ENCODE measurements at places on chromosomes 2 and 18.

- DNase-seq = no peak
Measured at GRCh38 chr2:189439342-189439741, 1.9 kb upstream of the WDR75 start.

GRCh38 chr2:126368758-126369157 lies 287.2 kb upstream of the GYPC start:
- DNase-seq = no peak

GRCh38 chr2:187098154-187098553 lies 249.2 kb upstream of the ZSWIM2 start:
- no peak for DNase-seq

- no peak for DNase-seq
Measured at GRCh38 chr2:224688997-224689396, 27.2 kb downstream of the CCDC195 start.

DNA sequence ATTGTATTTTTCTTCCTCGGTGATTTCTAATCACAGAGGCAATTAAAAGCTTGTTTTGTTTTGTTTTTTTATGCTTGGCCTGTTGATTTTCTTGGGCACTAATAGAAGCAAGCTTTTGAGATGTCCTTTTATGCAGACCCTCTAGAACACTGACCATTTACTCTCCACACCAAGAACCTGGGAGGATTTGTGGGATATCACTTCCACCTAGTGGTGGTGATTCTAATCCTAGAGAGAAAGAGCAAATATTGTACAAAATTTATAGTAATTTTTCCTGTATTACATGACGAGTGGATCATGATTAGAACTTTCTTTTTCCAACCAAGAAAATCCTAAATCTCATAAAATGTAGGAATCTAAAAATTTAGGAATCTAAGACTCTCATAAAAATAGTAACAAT lies 23.4 kb downstream of the NEMP2 start:
- DNase-seq = peak; percentile 47

DNA sequence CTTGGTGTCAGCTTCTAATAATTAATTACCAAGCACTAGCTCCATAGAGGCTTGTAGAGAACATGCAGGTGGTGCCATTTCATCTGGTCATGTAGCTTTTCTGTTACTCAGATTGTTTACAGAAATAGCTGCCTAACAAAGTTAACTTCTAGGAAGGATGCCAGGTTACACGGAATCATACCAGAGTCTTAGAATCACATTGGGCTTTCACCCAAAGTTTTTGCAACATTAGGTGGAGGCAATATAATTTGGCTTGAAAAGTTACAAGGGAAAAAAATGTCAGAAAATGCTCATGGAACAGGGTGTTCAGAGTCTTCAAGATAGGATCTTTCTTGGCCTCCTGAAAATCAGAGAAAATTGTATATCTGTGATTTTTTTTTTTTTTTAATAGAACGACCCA lies 135.6 kb downstream of the ARHGAP15 start:
- DNase-seq = no peak

- DNase-seq = no peak
Measured at GRCh38 chr2:222919841-222920526, 59.1 kb downstream of the ACSL3 start.

GRCh38 chr2:3747032-3747654 lies 43.8 kb downstream of the DCDC2C start:
- DNase-seq = no peak

- DNase-seq = no peak
Measured at GRCh38 chr2:79716266-79716665, 203.4 kb downstream of the CTNNA2 start.

All from cerebellum (tissue), 4 donors.